ENCODE measurements at places on chromosomes 12 and 14. TPM values are rescaled to one million over a fixed set of nuclear protein-coding genes. Genes with fewer than 3 reads are reported as not detected.
A peak's percentile ranks its signal among the peaks of the same experiment; 100 is the strongest.

GRCh38 chr14:69986336-69986735 lies 107.1 kb downstream of the SMOC1 start:
- H3K4me3 ChIP-seq, result no peak overlapping the region
- H3K27me3 ChIP-seq, result no peaks in the 10 kb centered on the region

DNA sequence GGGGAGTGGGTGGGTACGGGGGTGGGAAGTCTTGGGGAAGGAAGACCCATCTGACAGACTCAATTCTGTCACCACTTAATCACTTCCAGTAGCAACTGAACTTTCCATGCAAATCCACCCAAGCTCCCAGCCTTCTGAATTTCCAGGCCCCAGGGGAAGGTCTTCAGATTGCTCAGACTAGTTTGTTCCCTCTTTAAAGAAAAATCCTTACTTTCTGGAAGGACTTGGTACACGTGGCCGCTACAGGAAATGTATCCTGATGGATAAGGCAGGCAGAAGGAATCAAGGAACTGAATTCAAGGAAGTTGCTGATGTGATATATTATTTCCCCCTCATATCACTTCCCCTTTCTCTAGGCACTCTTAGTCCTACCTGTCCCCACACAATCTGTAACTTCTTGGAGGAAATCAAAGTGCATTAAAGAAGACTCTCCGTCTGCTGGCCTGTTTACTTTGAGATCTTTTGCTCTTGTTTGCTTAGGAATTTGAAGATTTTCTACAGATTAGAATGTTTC lies 6.4 kb downstream of the NFKBIA start:
- H3K4me1 ChIP-seq, result peaks cover 3% of the 10 kb centered on the region
- H3K27me3 ChIP-seq, result no peaks in the 10 kb centered on the region
- H3K36me3 ChIP-seq, result peaks cover 16% of the 10 kb centered on the region
- H3K27ac ChIP-seq, result peak overlapping the region; percentile 66
- H3K4me3 ChIP-seq, result no peak overlapping the region

- H3K4me1 ChIP-seq, result no peaks in the 10 kb centered on the region
- no peak overlapping the region for H3K4me3 ChIP-seq
- H3K27me3 ChIP-seq, result no peaks in the 10 kb centered on the region
Observed at GRCh38 chr14:92726135-92726932, 22.1 kb downstream of the LGMN start.

B3GNT4 gene
- 1.0 TPM for total RNA-seq

CMA1 gene
- total RNA-seq, result not detected

BDKRB1 gene
- total RNA-seq, result not detected

TAS2R7 gene
- not detected for total RNA-seq

DNA sequence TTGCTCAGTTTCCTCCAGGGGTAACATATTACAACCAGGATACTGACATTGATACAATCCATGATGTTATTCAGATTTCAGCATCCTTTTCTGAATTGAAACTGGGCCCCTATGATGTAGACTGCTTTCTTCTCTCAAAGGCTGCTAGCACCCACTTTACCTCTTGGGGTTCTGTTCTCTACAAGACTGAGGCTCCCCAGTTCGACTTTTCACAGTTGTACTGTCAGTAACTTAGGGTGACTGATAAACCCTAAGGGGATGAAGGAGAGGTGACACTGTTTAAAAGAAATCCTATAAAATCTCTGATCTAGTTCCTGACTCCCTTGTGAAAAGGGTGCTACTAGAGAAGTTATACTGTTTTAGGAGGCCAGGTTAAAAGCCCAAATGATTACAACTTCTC lies 818 bp downstream of the VPS33A start:
- peaks cover 25% of the 10 kb centered on the region for H3K36me3 ChIP-seq
- DNase-seq, result no peak
- H3K4me1 ChIP-seq, result no peaks in the 10 kb centered on the region
- no peak overlapping the region for H3K27ac ChIP-seq
- peak overlapping the region; percentile 97 for H3K4me3 ChIP-seq

DNA sequence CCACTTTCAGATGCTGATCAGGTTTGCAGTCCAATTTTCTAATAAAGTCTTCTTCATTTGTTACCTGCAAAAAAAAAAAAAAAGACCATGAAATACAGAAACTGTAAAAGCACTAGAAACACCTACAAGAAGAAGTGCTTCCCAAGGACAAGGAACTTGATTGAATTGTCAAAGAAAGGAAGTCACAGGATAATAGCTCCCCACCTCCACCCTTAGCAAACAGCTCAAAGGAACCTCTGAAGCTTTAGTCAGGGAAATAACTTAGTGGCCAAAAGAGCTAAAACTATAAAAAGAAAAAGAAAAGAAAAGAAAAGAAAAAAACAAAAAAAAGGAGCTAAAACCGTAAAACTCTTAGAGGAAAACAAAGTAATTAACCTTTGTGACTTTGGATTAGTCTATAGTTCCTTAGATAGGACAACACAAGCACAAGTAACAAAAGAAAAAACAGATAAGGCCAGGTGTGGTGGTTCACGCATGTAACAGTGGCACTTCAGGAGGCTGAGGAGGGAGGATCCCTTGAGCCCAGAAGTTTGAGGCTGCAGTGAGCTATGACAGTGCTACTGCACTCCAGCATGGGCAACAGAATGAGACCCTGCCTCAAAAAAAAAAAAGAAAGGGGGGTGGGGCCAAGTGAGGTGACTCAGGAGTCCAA lies 28.5 kb downstream of the ZFYVE1 start:
- peaks cover 25% of the 10 kb centered on the region for H3K36me3 ChIP-seq
- H3K4me3 ChIP-seq, result no peak overlapping the region
- no peak overlapping the region for H3K27ac ChIP-seq
- no peaks in the 10 kb centered on the region for H3K27me3 ChIP-seq

- DNase-seq, result no peak
- no peak overlapping the region for H3K4me3 ChIP-seq
- no peak overlapping the region for H3K27ac ChIP-seq
- no peaks in the 10 kb centered on the region for H3K36me3 ChIP-seq
Observed at GRCh38 chr12:112676507-112676906, 115.0 kb upstream of the RPH3A start.

GRCh38 chr14:100468557-100468956 lies 118.7 kb downstream of the BEGAIN start:
- no peak overlapping the region for H3K27ac ChIP-seq
- peaks cover 5% of the 10 kb centered on the region for H3K4me1 ChIP-seq
- H3K27me3 ChIP-seq, result no peaks in the 10 kb centered on the region
- no peak for DNase-seq
- H3K4me3 ChIP-seq, result no peak overlapping the region

ATP2A2 gene
- 260 TPM for total RNA-seq

GRCh38 chr12:80659512-80660063 lies 47.8 kb upstream of the MYF6 start:
- no peak overlapping the region for H3K27ac ChIP-seq
- no peaks in the 10 kb centered on the region for H3K36me3 ChIP-seq
- no peaks in the 10 kb centered on the region for H3K27me3 ChIP-seq
- H3K4me1 ChIP-seq, result no peaks in the 10 kb centered on the region

GRCh38 chr12:28258998-28259397 lies 68.7 kb downstream of the CCDC91 start:
- no peaks in the 10 kb centered on the region for H3K36me3 ChIP-seq
- no peaks in the 10 kb centered on the region for H3K27me3 ChIP-seq
- no peaks in the 10 kb centered on the region for H3K4me1 ChIP-seq
- no peak for DNase-seq
- H3K4me3 ChIP-seq, result no peak overlapping the region

ALG10B gene
- 6.8 TPM for total RNA-seq

GRCh38 chr14:52089218-52089617 lies 20.4 kb upstream of the NID2 start:
- no peak overlapping the region for H3K4me3 ChIP-seq
- no peak for DNase-seq
- no peaks in the 10 kb centered on the region for H3K36me3 ChIP-seq
- no peaks in the 10 kb centered on the region for H3K4me1 ChIP-seq

ABCD2 gene
- total RNA-seq, result not detected

DNA sequence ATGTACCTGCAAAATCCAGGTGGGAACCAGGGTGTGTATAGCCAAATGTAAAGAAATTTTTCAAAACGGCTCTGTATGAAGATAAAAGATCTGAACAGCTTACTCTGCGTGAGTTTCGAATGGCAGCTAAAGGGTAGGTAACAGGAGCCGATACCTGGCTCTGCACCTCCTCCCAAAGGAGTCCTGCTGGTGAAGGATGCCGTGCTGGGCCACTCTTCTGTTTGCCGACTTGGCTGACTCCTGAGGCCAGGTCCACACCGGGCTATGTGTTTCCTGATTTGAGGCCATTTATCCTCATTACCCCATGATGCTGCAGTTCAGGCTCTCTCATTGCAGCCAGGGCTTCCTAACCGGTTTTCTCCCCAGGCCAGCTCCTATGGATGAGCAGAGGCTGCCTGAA lies 244.6 kb downstream of the SLC41A2 start:
- no peak overlapping the region for H3K4me3 ChIP-seq
- H3K36me3 ChIP-seq, result no peaks in the 10 kb centered on the region
- H3K27me3 ChIP-seq, result no peaks in the 10 kb centered on the region
- H3K27ac ChIP-seq, result no peak overlapping the region

KLRC2 gene
- not detected for total RNA-seq

DNA sequence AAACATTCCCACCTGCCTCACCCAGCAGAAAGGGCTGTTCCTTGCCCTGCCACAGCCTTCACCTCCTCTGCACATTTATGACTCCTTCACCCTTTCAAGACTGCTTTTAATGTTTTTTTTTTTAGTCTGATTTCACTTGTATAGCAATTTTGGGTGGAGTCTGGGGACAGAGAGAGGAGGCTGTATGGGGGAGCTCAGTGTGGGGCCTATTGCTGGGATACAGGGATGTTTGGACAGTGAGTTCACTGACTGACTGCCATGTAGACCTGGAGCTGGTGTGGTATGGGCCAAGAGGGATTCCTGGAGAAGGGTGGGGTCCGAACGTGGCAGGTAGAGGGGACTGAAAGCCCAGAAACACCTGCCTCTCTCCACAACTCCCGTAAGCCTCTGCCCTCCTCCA lies 1.9 kb upstream of the KRT85 start:
- no peak overlapping the region for H3K4me3 ChIP-seq
- H3K27ac ChIP-seq, result no peak overlapping the region
- no peak for DNase-seq
- H3K4me1 ChIP-seq, result no peaks in the 10 kb centered on the region
- no peaks in the 10 kb centered on the region for H3K36me3 ChIP-seq

DNA sequence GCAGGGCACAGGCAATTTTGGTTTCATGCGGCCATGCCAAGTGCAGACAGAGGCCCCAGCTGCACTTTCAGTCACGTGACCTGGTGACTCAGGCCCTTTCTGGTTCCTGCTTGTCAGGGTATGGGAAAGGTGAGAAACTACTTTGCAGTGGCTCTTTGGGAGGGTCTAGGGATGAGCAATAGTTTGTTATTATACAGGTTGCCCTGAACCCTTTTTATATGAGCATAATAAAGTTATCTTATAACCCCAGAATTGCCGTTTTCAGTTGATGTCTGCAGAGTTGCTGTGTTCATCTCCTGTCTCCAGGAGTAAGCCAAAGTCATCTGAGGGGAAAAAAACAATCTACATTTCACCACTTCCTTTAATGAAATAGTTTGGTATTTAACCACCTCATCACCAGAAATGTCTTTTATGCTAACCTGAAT lies 30.9 kb upstream of the EMP1 start:
- no peaks in the 10 kb centered on the region for H3K27me3 ChIP-seq
- DNase-seq, result no peak

Measured in H9 (cell line).